Smooth muscle cell of the umbilical artery (primary cell): ENCODE measurements at places on chromosomes 1 and 21. TPM values are rescaled to one million over a fixed set of nuclear protein-coding genes. Genes with fewer than 3 reads are reported as not detected.

Gene KCNJ10
- total RNA-seq, result not detected in 2 replicates

Gene KPRP
- not detected in 2 replicates for total RNA-seq

Gene SLAMF6
- not detected in 2 replicates for total RNA-seq

Gene NR5A2
- under 0.01 TPM in 1 of 2 replicates, not detected in the other for total RNA-seq

Gene VAV3
- total RNA-seq, result not detected in 2 replicates

Gene TACSTD2
- 0.18 TPM in 1 of 2 replicates, not detected in the other for total RNA-seq

Gene GNAT2
- 0.09 TPM in 1 of 2 replicates, not detected in the other for total RNA-seq

Gene HIVEP3
- 4.8 and 6.6 TPM in 2 replicates for total RNA-seq

Gene ZNF695
- 0.59 and 1.7 TPM in 2 replicates for total RNA-seq

Gene NOL9
- total RNA-seq, result 20.8 and 30.5 TPM in 2 replicates
